ENCODE measurements at places on chromosomes 16 and 17.
A peak's percentile ranks its signal among the peaks of the same experiment; 100 is the strongest.

- no peak for DNase-seq
Observed at GRCh38 chr17:36000732-36001109, 632 bp downstream of the CCL15 start.

DNA sequence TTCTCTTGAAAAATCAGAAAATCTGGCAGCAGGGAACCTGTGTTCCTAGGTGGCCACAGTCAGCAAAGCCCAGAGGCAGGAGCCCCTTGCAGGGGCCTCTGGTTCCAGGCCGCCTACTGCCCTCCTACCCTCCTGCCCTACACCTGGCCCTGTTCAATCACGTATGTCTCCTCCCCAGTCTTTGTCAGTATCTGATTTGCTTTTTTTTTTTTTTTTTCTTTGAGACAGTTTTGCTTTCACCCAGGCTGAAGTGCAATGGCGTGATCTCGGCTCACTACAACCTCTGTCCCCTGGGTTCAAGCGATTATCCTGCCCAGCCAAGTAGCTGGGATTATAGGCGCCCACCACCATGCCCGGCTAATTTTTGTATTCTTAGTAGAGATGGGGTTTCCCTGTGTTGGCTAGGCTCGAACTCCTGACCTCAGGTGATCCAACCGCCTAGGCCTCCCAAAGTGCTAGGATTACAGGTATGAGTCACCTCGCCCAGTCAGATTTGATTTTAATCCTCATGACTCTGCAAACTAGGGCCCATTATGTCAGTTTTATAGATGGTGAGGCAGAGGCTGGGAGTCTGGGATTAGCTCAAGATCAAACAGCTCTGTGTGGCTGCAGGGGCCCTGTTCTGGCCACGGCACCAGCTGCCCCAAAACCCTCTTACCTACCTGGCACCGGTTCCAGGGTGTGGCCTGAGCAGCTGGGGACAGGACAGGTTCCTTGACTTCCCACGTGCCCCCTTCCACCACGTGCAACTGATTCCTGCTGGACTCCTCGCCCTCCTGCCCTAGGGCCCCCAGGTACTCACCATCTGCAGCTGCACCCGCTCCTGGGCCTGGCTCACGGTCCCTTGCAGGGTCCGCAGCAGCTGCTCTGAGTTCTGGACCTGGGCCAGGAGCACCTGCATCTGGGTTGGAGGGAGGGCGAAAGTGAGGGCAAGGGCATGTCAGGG is 14.7 kb downstream of the RABEP2 start:
- DNase-seq = peak; percentile 60

DNA sequence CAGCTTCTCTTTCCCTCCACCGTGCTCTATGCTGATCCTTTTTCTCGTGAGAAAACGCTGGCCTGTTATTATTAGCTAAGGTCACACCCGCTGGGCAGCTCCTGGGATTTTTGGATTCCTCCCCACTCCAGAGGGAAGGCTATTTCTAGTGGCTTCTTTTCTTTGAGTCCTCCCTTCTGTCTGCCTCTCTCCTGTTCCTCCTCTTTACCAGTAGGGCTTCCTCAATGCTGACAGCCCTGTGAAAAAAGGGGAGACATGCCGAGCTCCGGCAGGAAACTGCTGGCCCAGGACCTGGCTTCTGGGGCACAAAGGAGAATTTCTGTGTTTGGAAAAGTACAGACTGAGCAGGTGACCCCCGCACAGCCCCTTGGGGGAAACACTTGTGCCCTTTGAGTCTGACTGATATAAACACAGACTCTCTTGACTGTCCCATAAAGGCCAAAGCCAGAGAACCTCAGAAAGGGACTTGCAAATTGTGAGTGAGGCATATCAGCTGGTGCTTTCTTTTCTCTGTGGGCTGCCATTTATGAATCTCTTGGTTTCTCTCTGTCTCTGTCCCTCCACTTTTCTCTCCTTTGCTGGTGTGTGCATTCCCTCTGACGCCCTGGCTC is 14.0 kb upstream of the RNF135 start:
- no peak for DNase-seq

- DNase-seq = no peak
Observed at GRCh38 chr16:6562986-6563385, 769.7 kb upstream of the RBFOX1 start.

DNA sequence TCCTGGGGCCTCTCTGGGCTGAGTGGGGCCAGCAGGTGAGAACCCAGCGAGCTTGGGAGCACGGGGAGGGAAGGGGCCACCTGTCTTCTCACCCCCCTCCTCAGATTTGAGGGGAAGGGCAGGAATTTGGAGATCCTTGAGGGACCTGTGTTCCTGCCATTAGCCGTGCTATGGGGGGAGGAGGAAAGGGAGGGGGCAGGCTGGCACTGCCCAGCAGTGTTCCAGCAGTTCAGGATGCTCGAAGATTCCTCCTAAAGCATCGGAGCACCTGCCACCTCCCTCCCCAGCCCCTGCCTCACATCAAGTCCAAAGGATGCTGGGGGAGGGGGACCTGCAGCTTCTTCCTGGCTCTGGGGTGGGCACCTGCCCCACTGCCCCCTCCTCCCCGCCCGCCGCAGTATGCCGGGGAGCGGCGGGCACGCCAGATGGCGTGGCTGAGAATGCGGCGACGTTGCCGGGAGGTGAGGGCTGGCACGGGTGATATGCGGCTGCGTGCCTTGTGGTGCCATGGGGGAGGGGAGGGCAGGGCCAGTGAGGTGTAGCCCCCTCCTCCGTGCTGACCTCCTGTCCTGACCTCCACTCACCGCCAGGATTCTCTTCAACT is 4.7 kb upstream of the NEUROD2 start:
- DNase-seq = no peak

Data from DMS79 treated with DMSO at 0.1 percent for 48 hours (cell line).